ENCODE measurements at places on chromosomes 2 and 18.

GRCh38 chr2:178522950-178523595, 42.8 kb downstream of the PLEKHA3 start:
- peak; percentile 68 for DNase-seq

- DNase-seq, result no peak
These were observed 406.2 kb downstream of the MTX2 start for GRCh38 chr2:176675271-176675949.

DNA sequence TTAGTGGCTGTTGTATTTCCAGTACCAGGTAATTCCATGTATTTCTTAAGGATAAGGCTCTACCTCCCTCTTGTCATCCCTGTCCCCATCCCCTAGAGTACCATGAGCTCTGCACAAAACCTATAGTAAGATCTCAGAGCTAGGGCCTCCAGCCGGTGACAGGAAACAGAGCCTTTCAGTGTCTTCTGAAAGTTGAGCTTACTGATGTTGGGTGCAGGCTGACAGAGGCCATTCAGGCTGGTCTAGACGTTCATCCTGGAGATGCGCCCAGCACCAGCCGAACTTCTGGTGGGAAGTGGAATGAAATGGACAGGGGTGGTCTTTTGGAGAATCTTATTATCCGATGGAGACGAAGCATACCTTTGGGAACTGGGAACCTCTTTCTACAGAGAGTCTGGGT, 16.7 kb upstream of the LYPD6B start:
- DNase-seq, result no peak

DNA sequence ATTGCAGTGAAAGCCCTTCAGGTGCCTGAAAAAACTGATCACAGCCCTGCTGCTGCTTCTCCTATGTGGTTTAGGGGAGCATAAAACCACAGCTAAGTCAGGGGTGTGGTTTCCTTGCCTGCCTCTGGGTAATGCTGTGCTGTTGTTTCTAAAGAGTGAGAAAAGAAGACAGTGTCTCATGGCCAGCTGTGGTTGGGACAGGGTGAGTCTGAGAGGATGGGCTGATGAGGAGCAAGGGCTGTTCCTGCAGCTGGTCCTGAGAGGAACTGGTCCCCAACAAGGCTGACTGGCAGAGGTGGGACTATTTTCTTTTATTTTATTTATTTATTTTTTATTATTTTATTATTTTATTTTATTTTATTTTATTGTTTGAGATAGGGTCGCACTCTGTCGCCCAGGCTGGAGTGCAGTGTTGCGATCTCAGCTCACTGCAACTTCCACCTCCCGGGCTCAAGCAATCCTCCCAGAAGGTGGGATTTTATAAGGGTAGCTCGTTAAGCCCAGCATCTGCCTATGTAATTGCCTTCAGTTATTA, 236.7 kb downstream of the FHOD3 start:
- DNase-seq, result no peak

DNA sequence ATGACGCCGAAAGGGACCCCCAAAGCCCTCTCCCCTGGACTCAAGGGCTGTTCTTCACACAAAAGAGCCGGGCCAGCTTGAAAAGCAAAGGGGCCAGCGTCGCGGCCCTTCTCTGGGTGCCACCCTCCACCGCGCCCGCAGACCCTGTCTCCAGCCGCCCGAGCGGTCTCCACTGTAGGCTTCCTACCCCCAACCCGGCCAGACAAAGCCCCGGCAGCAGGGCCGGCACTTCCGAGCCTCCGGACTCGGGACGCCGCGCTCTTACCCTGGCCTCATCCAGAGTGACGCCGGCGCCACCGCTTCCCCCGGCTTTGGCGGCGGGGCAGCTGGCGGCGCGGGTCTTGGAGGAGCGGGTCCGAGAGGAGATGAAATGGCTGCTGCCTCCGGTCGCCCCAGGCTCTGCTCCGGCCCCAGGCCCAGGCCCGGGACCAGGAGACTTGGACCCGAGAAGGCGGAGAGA, 603 bp downstream of the ATAD2B start:
- no peak for DNase-seq

DNA sequence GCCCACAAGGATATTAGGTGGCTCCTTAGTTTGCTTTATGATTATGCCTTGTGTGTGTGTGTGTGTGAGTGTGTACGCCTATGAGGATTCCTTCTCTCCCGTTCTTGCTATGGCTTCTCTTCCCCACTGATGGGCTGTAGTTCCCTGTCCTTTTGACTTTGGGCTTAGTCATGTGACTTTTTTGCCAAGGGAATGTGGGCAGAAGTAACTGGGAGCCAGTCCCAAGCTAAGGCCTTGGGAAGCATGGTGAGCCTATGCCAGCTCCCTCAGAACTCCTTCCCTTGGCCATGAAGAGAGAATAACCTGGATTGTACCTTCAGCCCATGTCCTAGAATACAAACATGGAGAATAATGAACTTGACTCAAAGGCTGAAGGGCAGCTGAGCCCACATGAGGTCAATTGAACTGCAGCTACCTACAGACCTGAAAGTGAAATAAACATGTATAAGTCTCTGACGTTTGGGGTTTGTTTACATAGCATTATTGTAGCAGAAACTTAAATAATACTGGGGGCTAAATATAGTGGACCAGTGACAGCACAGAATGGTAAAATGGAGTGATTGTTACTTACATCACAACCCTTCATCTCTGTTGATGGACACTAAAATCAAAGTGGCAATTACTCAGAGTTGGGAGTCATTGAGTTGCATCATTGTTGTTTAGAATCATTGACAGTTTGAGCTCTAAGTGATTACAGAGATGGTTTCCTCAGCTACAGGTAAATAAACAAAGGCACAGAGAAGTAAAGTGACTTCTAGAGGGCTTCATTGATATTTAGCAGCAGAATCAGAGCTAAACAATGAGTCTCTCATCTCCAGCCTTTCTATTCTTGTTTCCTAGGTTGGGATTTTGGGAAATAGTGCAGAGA, 15.3 kb upstream of the IL36G start:
- no peak for DNase-seq

DNA sequence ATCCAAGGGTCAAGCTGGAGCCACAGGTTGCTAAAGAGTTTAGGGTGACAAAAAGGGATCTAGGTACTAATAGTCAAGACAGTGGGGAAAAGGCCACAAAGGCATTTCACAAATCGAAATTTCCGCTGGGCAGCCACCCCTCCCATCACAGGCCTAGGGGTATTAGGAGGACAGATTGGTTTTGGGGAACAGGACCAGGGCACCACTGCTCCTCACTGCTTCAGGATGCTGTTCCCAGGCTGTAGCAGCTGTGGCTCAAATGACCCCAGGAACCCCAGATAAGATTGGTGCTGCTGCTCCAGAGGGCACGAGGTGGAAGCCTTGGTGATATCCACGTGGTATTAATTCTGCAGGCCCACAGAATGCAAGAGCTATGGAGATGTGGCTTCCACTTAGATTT, 22.7 kb downstream of the KLHL23 start:
- no peak for DNase-seq

DNA sequence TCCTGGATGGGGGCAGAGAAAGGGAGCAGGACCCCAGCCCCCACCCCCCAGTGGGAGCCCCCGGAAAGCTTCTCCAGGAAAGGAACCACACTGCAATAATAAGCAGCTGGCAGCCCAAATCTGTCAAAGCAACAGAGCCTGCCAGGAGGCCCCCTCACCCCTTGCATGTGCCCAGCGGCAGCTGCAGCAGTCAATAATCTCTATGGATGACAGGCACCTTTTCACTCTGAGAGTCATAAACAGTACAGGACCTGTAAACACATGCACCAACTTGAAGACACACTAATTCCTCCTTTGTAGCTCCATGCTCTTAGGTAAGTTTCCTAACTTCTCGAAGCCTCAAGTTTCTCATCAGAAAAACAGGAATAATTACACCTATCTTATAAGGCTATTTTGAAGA, 26.2 kb upstream of the KDM3A start:
- DNase-seq, result no peak

DNA sequence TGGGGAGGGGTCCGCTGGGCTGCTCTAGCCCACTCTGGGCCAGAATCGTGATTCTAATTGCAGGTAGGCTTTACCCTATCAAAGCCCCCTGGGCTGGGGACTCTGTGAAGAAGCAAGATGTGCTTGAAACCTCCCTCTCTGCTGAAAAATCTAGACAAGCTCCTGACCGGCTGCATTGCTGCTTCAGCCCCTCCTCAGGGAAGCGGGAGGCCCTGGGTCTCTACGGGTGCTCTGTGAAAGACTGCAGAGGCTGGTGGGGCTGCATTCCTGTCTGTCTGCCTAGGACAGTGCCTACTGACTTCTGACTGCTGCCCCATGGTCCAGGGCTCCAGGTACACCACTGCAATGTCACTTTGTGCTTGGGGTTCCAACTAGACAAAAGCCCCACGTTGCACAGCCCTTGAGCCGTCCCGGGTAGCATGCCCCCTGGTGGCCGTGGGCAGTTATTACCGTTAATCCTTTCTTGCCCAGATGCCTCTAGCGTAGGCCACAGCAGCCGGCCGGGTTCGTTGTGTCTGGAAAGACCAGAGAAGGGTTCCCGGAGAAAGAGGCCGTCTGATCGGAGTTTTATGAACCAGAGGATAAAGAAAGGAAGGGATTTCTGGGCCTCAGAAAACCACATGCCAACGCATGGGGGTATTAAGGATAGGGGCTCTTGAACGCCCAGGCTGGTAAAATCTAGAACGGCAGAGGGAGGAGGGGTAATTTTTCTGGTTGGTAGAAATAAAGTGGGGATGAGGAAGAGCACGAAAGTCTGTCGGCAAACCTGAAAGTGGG, 15.9 kb upstream of the C1QL2 start:
- no peak for DNase-seq

GRCh38 chr2:182929972-182930371, 63.5 kb upstream of the FRZB start:
- no peak for DNase-seq

DNA sequence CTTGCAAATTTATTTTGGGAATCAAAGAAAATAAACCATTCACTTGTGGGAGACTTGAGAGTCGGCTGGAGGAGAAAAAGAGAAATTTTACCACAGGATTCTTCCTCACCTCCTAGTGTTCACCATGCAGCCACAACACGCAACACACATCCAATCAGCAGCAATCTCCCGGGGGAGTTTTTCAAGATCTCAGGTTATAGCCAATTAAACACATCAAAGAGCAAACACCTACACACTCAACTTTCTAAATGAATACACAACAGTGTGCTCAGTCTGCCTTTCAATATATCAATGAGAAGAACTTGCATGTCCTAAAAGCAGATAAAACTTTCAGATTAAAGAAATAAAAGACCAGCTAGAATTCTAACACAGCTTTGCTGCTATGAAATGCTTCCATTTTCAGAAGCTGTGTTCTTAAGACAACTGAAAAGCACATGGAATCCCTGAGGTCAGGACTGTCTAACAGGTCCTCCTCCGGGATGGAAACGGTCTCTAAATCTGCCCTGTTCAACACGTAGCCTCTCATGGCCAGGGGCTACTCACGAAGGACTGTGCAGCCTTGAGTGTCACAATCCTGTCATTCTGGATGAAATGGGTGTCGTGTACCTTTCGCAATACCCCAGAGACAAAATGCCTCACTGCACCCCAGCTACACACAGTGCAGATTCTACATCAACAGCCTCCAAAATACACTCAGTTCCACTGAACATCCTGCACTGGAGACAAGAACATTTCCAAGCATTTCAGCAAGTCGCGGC, 84.2 kb downstream of the ZNF516 start:
- no peak for DNase-seq

DNA sequence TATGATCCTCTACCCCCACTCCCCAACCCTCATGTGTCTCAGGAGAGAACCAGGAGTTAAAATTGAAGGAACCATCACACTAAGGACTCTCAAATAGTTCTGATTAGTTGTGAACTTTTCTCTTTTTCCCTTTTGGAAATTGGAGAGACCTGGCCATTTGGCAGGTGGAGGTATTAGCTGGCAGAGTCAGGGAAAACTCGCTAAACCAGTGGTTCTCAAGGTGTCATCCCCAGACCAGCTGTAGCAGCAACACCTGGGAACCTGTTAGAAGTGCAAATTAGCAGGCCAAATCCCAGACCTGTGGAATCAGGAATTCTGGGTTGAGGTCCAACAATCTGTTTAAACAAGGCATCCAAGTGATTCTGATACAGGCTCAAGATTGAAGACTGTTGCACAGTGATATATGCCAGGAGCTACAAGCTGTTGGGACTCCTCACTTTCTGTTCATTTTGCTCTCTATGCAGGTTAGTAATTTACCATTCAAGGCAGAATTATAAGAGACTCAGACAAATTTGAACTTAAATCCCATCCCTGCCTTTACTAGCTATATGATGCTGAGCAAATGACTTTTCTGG, 2.8 kb upstream of the TMEM131 start:
- no peak for DNase-seq

- DNase-seq, result no peak
These were observed 47.8 kb downstream of the SLC4A3 start for GRCh38 chr2:219675221-219675620.

DNA sequence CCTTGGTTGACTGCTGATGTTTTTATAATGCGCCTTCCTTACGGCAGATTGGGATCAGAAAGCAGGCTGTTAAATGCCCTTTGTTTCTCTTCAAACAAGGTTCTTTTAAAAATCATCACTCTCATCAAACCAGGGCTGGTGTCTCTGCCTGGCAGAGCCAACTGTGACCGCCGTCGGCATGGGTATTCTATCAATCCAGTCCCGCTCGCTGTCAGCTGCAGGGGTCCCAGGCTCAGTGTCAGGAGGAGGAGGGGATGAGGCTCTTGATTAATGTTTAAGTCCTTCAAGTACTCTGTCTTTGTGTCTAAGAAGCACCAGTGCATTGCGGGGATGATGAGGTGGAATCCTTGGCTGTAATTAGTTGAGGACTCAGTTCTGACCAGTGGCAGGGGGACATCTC, 348.1 kb downstream of the RNF144A start:
- no peak for DNase-seq

DNA sequence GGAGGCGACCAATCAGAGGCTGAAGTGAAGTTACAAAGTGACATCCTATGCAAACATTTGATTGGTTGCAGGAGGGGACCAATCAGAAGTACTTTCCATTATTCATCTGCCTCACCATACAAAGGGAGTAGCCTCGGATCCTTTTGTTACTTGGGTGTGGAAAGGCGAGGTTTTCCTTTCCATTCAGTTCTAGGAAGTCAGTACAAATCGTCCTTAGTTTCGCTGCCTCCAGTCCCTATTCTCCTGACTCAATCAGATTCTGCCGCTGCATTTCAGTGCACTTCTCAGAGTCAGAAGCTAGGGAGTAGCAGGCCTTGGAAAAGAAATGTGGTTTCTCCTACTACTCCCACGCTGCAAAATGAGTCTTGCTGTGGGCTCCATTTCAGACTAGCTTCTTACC, 149.4 kb downstream of the DTNA start:
- no peak for DNase-seq

DNA sequence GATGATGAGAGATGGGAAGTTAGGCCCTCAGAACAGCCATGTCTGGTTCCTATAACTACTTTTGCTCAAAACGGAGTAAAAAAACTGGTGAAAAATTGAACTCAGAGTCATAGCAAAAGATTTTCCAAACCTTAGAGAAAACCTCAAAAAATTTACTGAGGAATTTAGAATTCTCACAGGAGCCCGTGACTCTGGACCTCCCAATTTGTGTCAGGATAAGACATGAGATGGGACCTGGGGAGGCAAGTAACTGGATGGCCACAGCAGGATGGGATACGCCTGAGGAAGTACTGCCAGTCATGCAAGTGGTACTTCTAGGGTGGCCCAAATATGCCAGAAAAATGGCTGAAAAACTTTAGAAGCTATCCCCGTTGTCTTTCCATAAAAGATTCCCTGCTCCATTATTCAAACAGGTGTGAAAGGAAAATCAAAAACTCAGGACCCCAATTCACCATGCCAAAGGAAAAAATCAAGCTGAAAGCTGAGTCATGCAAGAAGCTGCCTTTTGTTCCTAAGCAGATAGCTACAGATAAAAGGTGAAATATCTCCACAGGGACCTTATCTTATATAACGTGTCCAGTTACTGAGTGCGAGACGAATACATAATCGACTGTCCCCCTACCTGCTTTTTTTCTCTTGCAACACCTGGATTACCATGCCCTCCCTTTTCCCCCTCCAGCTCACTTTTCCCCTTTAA, 34.1 kb upstream of the LIPG start:
- no peak for DNase-seq

GRCh38 chr2:104871649-104871971, 17.7 kb downstream of the POU3F3 start:
- no peak for DNase-seq
